ENCODE measurements at places on chromosomes 6 and 20.

DNA sequence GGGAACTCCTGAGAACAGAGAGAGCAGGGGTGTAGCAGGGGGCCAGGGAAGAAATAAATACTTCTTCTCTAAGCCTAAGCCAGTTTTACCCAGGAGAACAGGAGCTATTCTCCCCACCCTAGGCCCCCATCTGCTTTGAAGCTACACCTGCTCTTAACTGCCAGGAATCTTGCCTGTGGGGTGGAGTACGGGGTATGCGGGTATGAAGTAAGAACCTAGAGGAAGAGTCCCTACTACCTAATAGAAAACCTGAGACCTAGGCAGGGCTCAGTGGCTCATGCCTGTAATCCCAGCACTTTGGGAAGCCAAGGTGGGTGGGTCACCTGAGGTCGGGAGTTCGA, 1.5 kb downstream of the SLC29A1 start:
- DNase-seq = no peak

GRCh38 chr6:5261545-5262109, 314 bp downstream of the FARS2 start:
- DNase-seq = no peak

DNA sequence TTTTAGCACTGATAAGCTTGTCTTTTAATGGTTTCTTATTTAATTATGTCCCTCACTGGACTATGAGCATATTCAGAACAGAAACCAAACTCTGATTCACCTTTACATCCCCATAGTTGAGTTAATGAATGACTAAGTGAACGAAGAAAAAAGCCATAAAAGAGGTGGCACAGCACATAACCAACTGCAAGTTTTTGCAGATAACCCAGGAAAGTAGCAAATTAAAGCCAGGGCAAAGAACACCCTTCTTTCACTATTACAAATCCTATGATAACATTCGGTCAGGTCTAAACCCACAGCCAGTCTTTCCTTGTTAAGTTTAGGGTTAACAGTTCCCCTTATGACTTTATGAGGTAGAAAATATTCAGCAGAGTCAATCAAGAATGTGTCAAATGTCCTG, 102.7 kb downstream of the RIN2 start:
- DNase-seq = peak; percentile 76

DNA sequence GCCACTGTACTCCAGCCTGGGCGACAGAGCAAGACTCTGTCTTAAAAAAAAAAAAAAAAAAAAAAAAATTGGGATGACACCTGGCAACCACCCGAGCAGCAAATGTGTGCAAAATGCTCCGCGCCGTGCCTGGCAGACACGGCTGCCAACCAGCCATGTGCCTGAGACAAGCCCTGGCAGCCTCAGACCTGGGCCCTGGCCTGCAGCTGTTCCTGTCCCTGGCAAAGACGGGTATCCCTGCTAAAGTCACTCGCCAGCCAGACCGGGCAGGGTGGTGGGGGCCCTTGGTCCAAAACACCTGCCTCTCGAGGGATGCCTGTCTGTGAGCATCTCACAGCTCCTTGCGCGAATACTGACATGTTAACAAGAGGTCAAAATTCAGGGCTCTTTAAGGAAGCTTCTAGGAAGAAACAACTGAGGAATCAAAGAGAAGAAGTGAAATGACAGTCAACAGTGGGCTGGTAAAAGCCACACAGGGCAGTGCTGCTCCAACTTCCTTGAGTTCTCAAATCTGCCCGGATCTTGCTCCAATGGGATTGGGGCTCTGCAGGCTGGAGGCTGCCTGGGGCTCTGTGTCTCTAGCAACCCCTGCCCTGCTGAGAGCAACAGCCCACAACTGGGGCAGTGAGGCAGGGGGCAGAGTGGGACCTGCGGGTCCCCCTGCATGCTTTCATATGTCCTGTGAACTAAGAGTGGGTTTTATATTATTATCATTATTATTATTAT, 53.4 kb downstream of the SYTL3 start:
- no peak for DNase-seq

GRCh38 chr6:43898358-43899131, 128.5 kb downstream of the VEGFA start:
- no peak for DNase-seq

GRCh38 chr20:45305262-45305661, 1.4 kb upstream of the RBPJL start:
- no peak for DNase-seq

- DNase-seq = no peak
Measured at GRCh38 chr6:18473755-18474154, 86.6 kb downstream of the RNF144B start.

DNA sequence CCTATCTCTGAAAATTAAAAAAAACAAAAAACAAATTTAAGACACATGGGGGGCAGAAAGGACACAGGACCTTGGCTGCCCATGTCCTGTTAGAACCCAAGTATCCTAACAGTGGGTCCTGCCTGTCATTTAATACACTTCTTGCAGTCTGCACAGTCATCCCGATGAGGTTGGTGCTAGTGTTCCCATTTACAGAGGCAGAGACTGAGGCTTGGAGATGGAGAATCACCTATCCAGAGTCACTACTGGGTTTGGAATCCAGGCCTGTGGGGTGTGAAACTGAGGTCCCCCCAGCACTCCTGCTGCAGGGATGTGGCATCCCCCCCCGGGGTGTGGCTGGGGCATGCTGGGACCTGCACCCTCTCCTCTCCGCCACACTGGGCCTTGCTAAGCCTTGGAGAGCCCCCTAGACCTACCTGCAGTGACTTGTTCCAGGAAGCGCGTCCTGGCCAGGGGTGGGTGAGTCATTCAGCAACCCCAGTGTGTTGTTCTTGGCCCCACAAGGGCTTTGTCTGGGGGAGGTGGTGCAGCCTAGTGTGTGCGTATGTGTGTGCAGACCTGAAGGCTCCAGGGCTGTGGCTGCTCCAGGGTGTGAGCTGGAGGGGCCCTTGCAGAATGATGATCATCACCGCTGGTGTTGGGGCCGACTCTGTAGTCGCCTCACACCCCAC, 49.7 kb downstream of the BCAS4 start:
- DNase-seq = no peak
